Glomerular endothelial cell (primary cell): ENCODE measurements at places on chromosomes 3 and 15.

DNA sequence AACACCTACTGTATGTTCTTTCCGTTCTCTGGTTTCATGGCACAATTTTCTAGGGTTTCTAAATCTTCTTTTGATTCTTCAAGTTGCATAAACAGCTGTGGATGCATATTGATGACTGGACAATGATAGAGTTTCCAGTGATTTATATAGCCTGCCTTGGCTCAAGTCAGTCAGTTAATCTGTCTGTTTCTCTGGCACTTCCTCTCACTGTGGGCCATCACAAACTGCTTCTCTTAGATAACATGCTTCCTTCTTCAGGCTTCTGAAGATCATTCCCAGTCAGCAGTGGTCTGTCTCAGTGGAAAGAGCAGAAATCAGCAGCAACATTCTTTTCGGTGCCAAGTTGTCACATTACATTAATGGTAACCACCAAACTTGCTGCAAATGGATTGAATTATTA lies 207.2 kb downstream of the RYR3 start:
- DNase-seq, result no peak

- no peak for DNase-seq
These were observed 438.7 kb upstream of the KCNMB2 start for GRCh38 chr3:178097576-178097975.

GRCh38 chr3:178969004-178969700 lies 102.5 kb downstream of the ZMAT3 start:
- DNase-seq, result no peak

GRCh38 chr3:144840866-144841265 lies 869.2 kb downstream of the DIPK2A start:
- no peak for DNase-seq

GRCh38 chr3:119861681-119862080 lies 79.8 kb downstream of the NR1I2 start:
- DNase-seq, result no peak

GRCh38 chr3:45224824-45225464 lies 1.1 kb downstream of the TMEM158 start:
- no peak for DNase-seq

DNA sequence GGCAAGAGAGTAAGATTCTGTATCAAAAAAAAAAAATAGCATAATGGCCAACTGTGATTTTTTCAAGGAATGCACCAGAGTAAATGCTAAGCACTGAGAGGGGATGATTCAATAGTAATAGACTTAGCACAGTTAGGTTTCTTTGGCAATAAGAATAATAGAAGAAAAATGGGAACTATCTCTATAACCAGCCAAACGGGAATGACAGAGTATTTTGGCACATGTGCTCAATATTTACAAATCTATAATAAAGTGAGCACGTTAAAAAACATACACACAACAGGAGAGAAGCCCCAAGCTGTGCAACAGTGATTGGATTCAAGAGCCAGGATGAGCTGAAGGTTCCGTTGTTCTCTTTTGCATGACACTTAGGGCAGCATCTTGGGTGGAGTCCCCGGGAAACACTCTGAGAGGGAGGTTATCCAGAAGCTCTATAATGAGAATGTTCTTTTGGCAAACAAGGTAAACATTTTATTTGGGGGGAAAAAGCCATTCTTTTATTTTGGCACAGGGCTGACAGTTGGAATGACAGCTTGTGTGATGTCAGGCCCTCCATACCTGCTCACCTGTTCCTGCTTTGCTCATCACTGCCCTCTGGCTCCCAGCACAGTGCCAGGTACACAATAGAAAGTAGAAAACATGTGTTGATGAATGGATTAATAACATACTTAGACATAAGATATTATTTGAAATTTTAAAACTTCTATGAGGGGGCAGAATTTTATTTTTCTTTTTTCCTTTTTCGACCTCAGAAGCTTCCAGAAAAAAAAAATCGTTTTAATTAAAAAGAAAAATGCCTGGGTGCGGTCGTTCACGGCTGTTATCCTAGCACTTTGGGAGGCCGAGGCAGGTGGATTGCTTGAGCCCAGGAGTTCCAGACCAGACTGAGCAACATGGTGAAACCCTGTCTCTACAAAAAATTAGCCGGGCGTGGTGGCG lies 44.0 kb upstream of the MUC4 start:
- DNase-seq, result no peak

- no peak for DNase-seq
These were observed 356.3 kb upstream of the PROK2 start for GRCh38 chr3:72141264-72141663.

DNA sequence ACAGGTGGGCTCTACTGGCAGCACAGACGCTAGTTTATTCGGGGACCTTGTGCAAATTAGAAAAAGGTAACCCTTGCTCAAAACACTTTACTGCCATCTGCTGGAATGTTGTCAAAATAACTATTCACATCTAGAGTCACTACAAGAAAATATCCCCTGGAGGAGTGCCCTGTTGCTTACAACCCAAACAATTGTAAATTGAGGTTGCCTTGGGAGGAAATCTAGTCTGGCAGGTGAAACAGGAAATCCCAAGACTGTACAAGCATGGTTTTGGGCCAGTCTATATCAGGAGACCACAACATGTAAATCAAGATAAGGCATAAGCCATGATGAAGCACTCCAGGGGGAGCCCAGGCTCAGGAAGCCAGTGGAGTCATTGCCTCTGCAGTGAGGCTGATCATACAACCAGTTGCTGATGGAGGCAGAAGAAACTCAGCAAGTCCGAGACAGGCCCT lies 136.8 kb upstream of the ACP3 start:
- peak; percentile 41 for DNase-seq

GRCh38 chr3:158731938-158732855 lies at the start of gene RARRES1:
RARRES1 (minus strand) TSS chr3:158732457; CDS start chr3:158732415, 42 bp downstream.
- no peak for DNase-seq

DNA sequence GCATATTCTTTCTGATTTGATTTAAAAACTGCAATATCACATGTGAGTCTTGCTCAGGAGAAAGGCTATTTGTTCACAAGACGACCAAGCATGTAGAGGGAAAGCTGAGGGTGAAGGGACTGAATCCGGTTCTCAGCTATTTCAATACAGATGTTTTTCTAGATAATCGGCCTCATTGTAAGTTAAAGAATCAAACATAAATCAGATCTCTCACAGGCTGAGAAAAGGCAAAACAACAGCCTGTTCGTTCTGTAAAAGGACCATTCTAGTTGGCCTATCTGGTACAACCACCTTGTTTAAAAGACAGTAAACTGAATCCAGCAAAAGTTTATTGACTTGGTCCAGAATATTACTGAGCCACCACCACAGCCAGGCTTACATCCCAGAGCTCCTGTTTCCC lies 1045.7 kb upstream of the CFAP20DC start:
- DNase-seq, result no peak
